ENCODE measurements at places on chromosomes 11 and 22. TPM values are rescaled to one million over a fixed set of nuclear protein-coding genes. Genes with fewer than 3 reads are reported as not detected.
A peak's percentile ranks its signal among the peaks of the same experiment; 100 is the strongest.

DNA sequence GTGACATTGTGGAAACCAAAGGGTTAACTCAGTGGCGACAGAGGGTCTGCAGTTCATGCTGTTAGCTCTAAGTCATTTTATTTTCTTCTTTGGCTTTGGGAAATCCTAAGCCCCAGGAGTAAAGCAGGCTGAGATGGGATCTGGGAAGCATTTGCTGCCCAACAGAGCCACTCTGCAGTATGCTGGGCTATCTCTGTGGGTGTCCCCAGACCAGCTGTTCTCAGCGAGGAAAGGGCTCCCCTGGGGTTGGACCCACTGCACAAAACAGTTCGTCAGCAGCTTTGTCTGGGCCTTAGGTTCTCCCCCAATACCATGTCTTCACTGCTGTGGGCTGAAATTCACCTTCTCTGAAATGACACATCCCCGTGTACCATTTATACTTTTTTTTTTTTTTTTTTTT lies 34.0 kb downstream of the KREMEN1 start:
- H3K4me1 ChIP-seq: no peaks in the 10 kb centered on the region
- H3K27me3 ChIP-seq: peaks cover 3% of the 10 kb centered on the region
- no peaks in the 10 kb centered on the region for H3K36me3 ChIP-seq
- no peak overlapping the region for H3K4me3 ChIP-seq

DNA sequence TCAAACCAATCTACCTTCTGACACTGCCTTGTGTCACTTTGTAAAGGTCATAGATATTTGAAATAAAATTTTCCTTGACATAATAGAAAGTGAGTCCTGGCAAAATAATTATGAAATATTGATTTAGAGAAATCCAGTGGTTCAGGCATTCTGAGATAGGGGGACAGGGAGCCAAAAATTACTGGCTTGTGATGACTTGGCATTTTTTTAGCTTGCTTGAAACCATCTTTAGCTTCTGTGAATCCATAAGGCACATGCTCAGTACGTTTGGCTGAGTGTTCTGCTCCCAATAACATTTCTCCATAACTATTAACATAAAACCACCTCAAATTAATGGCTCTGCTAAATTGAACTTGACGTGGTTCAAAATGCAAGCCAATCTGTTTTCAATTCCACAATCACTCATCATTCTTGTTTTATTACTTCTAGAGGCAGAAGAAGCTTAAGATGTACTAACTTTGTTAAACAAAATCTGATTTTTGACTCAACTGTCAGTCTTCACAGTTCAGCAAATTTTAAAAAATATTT lies 209.0 kb downstream of the LRRC4C start:
- DNase-seq: no peak
- no peak overlapping the region for H3K27ac ChIP-seq
- H3K27me3 ChIP-seq: no peaks in the 10 kb centered on the region
- H3K4me3 ChIP-seq: no peak overlapping the region
- H3K4me1 ChIP-seq: no peaks in the 10 kb centered on the region

DNA sequence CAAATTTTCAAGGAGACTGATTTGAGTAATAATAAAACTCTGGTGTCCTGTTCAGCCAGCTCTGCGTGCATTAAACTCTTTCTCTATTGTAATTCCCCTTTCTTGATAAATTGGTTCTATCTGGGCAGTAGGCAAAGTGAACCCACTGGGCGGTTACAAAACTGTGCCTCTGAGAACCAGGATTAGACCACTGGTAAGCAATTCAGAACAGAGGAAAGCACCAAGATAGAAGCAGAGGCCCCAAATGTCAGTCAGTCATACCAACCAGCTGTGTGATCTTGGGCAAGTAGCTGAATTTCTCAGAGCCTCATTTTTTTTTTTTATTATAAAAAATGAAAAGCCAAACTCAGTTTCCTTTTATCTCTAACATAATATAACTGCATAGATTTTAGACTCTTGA lies 54.9 kb downstream of the TRIM44 start:
- no peak overlapping the region for H3K27ac ChIP-seq
- no peaks in the 10 kb centered on the region for H3K4me1 ChIP-seq
- no peaks in the 10 kb centered on the region for H3K27me3 ChIP-seq

DNA sequence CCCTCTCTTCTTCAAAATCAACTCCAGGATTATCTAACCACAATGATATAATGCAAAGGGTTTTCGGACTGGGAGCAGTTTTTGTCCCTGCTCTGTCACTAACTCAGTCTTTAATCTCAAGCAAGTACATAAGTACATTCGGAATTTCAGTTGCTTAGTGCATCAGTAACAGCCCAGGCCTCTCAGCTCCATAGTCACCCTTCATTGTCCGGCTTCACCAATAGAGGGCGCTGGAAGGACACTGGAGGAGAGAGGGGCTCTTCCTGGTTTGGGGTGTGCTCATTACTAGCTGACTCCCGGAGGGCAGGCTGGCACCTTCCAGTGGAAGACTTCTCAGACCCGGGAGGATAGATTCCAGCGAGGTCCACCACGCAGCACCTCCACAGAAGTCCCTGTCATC lies 90.4 kb upstream of the PDGFD start:
- no peaks in the 10 kb centered on the region for H3K4me1 ChIP-seq
- H3K4me3 ChIP-seq: no peak overlapping the region
- no peaks in the 10 kb centered on the region for H3K27me3 ChIP-seq
- H3K36me3 ChIP-seq: no peaks in the 10 kb centered on the region
- H3K27ac ChIP-seq: no peak overlapping the region
- DNase-seq: no peak

DNA sequence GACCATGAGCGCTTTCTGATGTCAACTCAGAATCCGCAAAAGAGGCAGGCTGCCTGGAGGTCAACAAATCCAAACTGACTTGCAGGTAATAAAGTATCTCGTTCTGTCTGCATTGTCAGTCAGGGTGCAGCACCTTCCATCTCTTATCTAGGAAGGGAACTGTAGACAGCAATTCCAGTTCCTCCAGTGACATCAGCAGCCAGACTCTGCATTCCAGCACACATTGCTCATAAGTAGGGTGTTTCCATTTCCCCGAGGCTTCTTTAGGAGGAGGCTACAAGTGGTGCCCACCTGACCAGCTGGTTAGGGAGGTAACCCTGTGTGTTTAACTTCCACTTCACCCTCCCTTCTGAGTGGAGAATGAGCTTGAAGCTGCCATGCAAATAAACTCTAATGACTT lies 53.3 kb downstream of the NTM start:
- H3K4me3 ChIP-seq: no peak overlapping the region
- no peaks in the 10 kb centered on the region for H3K36me3 ChIP-seq

GRCh38 chr11:592918-593317 lies 16.6 kb downstream of the PHRF1 start:
- H3K4me1 ChIP-seq: peaks cover 13% of the 10 kb centered on the region
- peaks cover 76% of the 10 kb centered on the region for H3K36me3 ChIP-seq
- no peak overlapping the region for H3K4me3 ChIP-seq
- no peak overlapping the region for H3K27ac ChIP-seq
- DNase-seq: no peak

DNA sequence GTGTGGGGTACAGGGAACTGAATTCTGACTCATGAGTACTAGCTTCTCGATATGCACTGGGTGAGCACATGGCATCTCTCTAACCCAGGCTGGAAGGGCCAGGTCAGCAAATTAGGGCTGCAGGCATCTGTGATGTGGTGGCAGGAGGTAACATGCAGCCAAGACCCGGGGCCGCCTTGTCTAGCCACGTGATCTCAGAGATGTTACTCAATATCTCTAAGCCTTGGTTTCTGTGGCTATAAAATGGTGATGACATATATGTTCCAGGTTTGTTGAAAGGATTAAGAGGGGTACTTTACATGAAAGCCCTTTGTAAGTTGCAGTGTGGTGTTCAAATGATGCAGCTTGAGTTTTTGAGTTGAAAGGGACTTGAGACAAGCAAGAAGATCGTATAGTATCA lies 3.2 kb downstream of the ST14 start:
- H3K36me3 ChIP-seq: no peaks in the 10 kb centered on the region
- no peak overlapping the region for H3K4me3 ChIP-seq
- peaks cover 45% of the 10 kb centered on the region for H3K27me3 ChIP-seq
- H3K4me1 ChIP-seq: peaks cover 19% of the 10 kb centered on the region
- no peak overlapping the region for H3K27ac ChIP-seq

DNA sequence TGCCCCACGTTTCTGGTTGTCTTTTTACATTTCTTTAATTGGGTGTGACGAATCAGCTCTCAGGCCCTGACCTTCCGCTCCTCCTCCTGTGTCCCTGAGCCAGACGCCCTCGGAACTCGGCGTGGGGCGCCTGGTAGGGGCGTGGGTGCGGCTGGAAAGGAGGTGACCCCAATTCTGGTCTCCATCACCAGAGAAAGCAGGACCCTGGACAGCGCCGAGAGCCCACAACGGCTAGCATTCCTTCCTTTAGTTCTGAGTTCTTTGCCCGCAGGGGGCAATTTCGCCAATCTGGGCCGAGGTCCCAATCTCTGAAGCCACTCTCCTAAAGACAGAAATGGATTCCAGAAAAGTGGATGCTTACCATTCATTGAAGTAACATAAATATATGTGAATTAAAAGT lies 11.7 kb upstream of the RBMXL2 start:
- DNase-seq: no peak
- H3K4me1 ChIP-seq: no peaks in the 10 kb centered on the region
- H3K4me3 ChIP-seq: no peak overlapping the region
- H3K36me3 ChIP-seq: no peaks in the 10 kb centered on the region
- no peak overlapping the region for H3K27ac ChIP-seq

DNA sequence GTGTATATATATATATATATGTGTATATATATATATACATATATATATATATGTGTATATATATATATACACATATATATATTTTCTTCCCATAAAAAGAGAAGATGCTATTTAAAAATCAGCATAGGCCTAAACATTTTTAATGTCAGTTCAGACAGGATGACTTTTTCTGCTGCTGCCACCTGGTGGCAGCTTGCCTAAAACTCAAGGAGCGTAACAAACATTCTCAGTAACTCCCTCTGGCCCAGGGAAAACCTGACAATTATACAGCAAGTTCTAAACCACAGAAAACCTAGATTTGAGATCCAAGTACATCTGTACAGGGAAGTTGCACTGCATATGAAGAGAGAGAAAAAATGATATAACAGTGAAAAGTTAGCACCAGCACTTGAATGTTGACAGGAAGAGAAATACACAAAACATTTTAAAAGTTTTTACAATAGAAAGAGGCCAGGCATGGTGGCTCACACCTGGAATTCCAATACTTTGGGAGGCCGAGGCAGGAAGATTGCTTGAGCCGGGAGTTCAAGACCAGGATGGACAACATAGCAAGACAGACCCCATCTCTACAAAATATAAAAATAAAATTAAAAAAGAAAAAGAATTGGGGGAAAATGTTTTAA lies 16.6 kb downstream of the OR8A1 start:
- peaks cover 3% of the 10 kb centered on the region for H3K27me3 ChIP-seq
- no peaks in the 10 kb centered on the region for H3K36me3 ChIP-seq
- H3K27ac ChIP-seq: no peak overlapping the region
- no peak overlapping the region for H3K4me3 ChIP-seq
- peak; percentile 48 for DNase-seq

DNA sequence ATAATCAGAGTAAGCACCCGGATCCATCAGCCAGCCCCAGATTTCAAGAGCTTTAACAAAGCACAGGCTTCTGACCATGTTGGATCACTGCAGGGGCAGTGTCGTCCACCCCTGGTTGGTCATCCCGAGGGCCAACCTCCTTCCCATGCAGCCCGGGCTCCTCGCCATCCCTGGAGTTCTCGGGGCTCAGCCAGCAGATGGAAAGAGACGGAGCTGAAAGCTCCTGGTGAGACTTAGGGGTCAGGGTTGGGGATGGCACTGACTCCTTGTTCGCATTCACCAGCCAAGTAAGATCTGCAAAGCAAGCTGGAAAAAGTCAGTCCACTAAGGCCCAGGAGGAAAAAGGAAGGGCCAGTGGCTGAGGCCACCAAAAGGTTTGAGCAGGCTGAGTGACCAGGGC lies 888.9 kb downstream of the BRD1 start:
- peaks cover 3% of the 10 kb centered on the region for H3K27me3 ChIP-seq
- no peak overlapping the region for H3K4me3 ChIP-seq
- no peaks in the 10 kb centered on the region for H3K4me1 ChIP-seq
- H3K27ac ChIP-seq: no peak overlapping the region
- DNase-seq: no peak
- H3K36me3 ChIP-seq: no peaks in the 10 kb centered on the region

DNA sequence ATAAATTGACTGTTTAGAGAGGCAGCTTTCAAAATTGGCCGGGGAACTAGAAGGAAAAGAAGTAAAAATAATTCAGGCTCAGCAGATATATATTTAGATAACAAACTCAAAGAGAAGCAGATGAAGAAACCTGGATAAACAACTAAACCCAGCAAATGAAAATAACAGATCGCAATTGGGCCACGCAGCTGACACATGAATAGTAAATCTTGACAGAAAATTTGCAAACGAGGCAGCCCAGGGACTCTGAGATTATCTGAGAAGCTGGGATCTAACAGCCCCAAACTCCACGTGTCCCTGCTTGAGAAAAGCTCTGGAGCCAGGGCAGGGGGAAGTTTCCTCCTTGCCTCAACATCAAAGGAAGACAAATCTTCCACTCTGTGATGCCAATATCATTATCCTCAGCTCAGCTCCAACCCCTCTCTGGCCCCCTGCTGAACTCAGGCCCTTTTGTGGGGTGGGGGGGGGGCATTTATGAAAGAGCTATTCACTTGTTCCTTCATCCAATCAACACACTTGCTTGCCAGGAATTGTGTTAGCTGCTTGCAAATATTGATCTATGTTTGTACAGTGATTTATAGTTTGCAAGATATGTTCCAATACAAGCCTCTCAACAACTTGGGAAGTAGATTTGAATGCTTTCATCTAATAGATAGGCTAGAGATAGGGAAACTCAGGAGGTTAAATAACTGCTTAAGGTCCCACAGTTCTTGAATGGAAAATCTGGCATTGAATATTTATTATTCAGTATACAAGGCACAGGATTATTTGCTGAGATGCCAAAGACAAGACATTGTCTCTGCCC lies 72.5 kb upstream of the C11orf87 start:
- no peaks in the 10 kb centered on the region for H3K4me1 ChIP-seq
- H3K27ac ChIP-seq: no peak overlapping the region
- DNase-seq: no peak
- no peaks in the 10 kb centered on the region for H3K36me3 ChIP-seq
- no peaks in the 10 kb centered on the region for H3K27me3 ChIP-seq
- no peak overlapping the region for H3K4me3 ChIP-seq

SAA1 gene
- not detected for total RNA-seq

OR56A1 gene
- not detected for total RNA-seq

NRIP3 gene
- 4.6 TPM for total RNA-seq

CLMP gene
- 0.06 TPM for total RNA-seq

OR2AG2 gene
- total RNA-seq: not detected

LIF gene
- 0.17 TPM for total RNA-seq

CCDC83 gene
- total RNA-seq: not detected

GNAZ gene
- total RNA-seq: 0.20 TPM

FGF19 gene
- not detected for total RNA-seq

CCDC116 gene
- total RNA-seq: 0.14 TPM
